Upper lobe of left lung (tissue), 6 donors: ENCODE measurements at places on chromosomes 6 and 20. TPM values are rescaled to one million over a fixed set of nuclear protein-coding genes. Genes with fewer than 3 reads are reported as not detected.

DNA sequence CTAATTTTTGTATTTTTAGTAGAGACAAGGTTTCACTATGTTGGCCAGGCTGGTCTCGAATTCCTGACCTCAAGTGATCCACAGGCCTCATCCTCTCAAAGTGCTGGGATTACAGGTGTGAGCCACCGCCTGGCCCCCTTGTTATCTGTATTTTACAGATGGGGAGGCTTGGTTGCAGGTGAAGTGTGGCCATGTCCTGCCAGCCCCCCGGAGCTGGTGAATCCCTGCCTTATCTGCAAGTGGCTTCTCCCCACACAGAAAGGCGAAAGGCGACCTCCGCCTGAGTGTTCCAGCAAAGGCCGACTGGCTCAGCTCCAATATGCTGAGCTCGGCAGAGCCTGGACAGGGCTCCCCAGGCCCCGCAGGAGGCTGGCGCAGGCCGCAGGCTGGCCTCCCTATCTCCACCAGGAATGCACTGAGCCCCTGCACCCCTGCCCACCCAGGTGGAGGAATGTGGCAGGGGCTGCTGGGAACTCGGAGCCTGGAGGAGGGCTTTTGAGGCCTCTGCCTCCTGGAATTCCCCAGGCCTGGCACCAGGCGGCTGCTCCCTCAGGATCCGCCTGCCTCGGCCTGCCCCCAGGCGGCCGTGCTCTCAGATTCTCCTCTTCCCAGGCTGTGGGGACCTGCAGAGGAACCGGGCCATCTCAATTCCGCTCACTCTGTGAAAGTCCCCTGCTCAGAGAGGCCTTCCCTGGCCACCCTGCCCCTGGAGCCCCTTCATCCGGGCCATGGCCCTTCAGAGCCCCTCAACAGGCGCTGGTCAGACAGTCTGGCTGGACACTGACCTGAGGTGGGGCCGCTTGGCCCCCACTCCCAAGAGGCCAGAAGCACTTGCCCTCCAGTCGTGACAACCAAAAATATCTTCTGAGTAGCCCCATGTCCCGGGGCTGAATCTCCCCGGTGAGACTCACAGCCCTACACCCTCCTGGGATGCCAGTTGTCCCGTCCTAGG is 9.3 kb upstream of the LAMA5 start:
- peak; percentile 67 for DNase-seq
- H3K27me3 ChIP-seq: no peaks in the 10 kb centered on the region
- H3K27ac ChIP-seq: peak overlapping the region; percentile 77
- H3K4me3 ChIP-seq: no peak overlapping the region
- H3K4me1 ChIP-seq: peaks cover 57% of the 10 kb centered on the region

GRCh38 chr20:32681175-32682084 is 7.7 kb upstream of the C20orf203 start:
- H3K27me3 ChIP-seq: no peaks in the 10 kb centered on the region
- no peak overlapping the region for H3K4me3 ChIP-seq
- no peaks in the 10 kb centered on the region for H3K36me3 ChIP-seq
- no peak for DNase-seq
- H3K27ac ChIP-seq: peak overlapping the region; percentile 16

GRCh38 chr20:16587066-16587465 is 13.8 kb upstream of the KIF16B start:
- H3K27ac ChIP-seq: no peak overlapping the region
- H3K36me3 ChIP-seq: no peaks in the 10 kb centered on the region
- H3K4me1 ChIP-seq: no peaks in the 10 kb centered on the region
- DNase-seq: no peak

DNA sequence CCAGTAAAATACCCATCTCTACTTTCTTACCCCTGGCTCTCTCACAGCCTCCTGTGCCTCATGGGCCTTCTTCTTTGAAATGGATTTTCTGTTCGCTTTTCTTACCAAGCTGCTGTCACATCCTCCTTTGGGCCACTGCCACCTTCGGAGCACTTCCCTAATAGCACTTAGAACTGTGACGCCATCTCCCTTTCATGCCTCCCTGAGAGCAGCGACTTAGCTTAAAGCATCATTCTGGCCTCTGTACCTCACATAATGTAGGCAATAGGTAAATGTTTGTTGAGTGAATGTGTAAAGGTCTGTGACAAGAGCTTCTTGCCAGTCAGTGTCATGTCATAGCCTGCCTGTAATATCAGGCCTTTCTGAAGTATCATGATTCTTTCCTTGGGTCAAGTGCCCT is 78.8 kb downstream of the ADGRG6 start:
- no peak for DNase-seq
- no peak overlapping the region for H3K4me3 ChIP-seq
- H3K27me3 ChIP-seq: no peaks in the 10 kb centered on the region
- no peaks in the 10 kb centered on the region for H3K36me3 ChIP-seq
- H3K4me1 ChIP-seq: peaks cover 21% of the 10 kb centered on the region

GRCh38 chr20:51337126-51337805 is 205.3 kb downstream of the NFATC2 start:
- DNase-seq: no peak
- H3K27ac ChIP-seq: no peak overlapping the region

- no peaks in the 10 kb centered on the region for H3K27me3 ChIP-seq
- DNase-seq: peak; percentile 56
- no peak overlapping the region for H3K4me3 ChIP-seq
- peaks cover 22% of the 10 kb centered on the region for H3K36me3 ChIP-seq
- H3K4me1 ChIP-seq: no peaks in the 10 kb centered on the region
These were observed 7.7 kb upstream of the CDK5RAP1 start for GRCh38 chr20:33408716-33409654.

DNA sequence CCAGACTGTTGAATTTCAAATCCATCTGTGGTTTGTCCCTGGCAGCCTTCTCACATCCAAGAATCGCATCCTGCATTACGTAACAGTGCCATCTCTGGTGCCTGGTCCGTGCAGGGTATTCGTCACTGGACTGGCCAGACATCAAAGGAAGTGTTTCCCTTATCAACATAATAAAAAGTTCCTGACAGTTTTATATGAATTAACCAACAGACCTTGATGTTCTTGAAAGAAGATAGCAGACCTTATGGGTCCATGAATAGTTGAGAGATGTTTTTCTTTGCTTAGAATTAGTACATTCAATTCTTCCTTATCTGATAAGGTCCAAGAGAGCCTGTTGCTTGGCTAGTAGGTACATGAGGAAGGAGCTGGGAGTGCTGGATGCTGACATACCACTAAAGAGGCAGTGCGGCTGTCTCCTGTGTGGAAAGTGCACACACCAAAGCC is 77.6 kb downstream of the PHACTR2 start:
- no peak overlapping the region for H3K4me3 ChIP-seq
- no peak overlapping the region for H3K27ac ChIP-seq
- H3K36me3 ChIP-seq: peaks cover 8% of the 10 kb centered on the region
- no peaks in the 10 kb centered on the region for H3K27me3 ChIP-seq
- H3K4me1 ChIP-seq: peaks cover 36% of the 10 kb centered on the region
- no peak for DNase-seq

- DNase-seq: no peak
- no peaks in the 10 kb centered on the region for H3K36me3 ChIP-seq
- H3K4me3 ChIP-seq: no peak overlapping the region
- H3K27ac ChIP-seq: no peak overlapping the region
- H3K4me1 ChIP-seq: peaks cover 28% of the 10 kb centered on the region
These were observed 15.2 kb downstream of the DEF6 start for GRCh38 chr6:35312807-35313206.

DNA sequence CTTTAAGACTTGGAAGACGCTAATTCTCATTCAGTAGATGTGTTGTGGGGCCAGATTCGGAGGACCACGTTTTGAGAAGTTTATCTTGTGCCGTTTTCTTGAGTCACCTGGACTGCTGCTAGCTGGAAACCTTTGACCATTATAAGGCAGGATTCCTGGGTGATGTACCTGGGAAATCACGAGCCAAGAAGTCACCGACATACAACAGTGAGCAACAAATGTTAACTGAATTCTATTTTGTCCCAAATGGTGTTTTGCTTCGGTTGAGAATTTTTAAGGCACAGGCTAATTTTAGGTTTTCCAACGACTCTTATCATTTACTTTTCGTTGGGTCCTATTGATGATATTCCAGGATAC is 93.4 kb upstream of the BTN3A2 start:
- H3K27me3 ChIP-seq: no peaks in the 10 kb centered on the region
- H3K4me1 ChIP-seq: peaks cover 11% of the 10 kb centered on the region
- peak overlapping the region; percentile 91 for H3K27ac ChIP-seq
- no peak for DNase-seq
- H3K36me3 ChIP-seq: no peaks in the 10 kb centered on the region

DNA sequence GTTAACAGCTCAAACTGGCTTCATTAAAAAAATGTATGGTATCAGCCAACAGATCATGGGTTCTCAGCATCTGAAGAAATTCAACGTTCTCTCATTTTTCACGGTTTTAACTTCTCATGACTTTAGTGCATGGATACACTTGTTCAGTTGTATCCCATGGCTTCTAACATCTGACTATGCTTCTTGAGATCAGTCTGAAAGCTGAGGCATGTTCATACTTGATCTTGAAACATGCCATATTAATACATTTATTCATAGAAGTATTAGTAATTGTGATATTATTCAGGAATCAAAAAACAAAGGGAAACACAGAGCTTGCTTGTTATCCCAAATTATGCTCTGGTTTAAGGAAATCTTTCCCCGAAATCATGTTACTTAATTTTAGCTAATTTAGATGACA is 649.4 kb downstream of the PRKN start:
- no peaks in the 10 kb centered on the region for H3K4me1 ChIP-seq
- no peaks in the 10 kb centered on the region for H3K36me3 ChIP-seq
- no peak for DNase-seq
- H3K4me3 ChIP-seq: no peak overlapping the region

DNA sequence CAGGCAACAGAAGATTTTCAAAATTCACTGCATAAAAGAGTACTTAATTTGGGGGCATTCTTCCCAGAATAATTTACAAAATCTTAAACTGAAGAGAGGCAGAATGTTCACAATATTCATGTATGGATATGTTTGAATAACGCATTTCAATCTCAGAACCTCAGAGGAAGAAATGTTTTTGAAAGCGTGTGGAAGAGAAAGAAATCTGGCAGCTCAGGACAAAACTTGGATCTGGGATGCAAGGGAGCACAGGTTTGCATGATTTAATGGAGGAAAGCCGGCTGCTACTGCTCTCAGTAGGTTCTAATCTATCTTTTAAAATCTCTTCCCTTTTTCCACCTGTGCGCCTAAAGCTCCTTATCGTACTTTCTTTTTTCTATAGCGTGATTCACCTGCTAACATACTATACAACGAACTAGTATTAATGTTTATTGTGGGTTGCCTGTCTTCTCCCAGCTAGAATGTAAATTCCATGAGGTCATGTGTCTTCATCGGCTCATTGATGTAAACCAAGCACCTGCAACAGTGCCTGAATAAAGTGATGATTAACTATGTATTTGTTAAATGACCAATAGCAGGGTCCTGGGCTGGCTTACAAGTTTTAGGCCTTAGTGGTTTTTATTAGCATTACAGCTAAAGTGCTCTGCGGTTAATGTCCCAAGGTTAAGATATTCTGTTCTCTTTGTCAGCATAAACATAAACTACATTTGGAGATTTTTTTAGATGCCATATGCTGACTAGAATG is 15.3 kb downstream of the PRL start:
- no peak overlapping the region for H3K27ac ChIP-seq
- no peak for DNase-seq
- H3K4me3 ChIP-seq: no peak overlapping the region
- H3K36me3 ChIP-seq: no peaks in the 10 kb centered on the region
- H3K27me3 ChIP-seq: no peaks in the 10 kb centered on the region

DNA sequence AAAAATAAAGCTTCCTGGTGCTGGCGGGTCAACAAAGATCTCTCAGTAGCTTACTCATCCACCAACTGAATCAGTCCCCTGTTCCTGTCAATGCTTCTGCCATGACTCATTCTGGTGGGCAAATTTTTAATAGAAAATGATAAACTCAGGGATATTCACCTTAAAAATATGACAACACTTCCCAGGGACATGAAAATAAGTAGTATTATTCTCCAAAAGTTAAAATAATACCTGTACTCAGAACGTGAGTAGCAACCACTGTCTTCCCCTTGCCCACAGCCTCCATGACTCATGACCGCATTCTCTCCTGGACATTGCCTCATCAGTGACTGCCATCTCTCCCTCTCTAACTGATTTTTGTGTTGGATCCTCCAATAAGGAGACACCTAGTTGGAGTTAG is 552.3 kb downstream of the KIF16B start:
- no peaks in the 10 kb centered on the region for H3K4me1 ChIP-seq
- no peak overlapping the region for H3K4me3 ChIP-seq
- no peaks in the 10 kb centered on the region for H3K36me3 ChIP-seq
- no peak overlapping the region for H3K27ac ChIP-seq

DNA sequence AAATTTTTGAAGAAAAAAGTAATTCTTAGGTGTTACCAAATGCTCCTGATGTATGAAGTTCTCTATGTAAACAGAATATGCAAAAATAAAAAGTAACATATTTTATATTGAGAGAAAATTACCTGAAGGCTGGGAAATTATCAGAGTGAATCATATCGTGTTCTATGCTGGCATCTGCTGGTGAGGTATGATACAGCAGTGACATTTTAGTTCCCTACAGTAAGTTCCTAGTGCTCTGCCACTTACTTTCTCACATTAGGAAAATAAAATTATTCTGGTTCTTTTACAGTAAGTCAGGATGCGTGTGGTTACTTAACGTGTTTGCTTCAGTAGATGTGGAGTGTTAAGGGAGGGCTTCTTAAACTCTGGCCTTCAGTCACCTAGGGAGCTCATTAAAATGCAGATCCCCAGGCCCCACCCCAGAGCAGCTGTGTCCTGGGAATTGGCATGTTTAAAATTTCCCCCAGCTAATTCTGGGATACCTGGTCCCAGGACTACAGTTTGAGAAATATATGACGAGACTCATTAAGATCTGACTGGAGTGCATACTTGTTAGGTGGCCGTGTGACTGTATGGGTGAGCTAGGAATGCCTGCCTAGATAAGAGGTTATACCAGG is 3.2 kb downstream of the ACTR5 start:
- H3K27me3 ChIP-seq: no peaks in the 10 kb centered on the region
- H3K4me3 ChIP-seq: no peak overlapping the region
- no peak overlapping the region for H3K27ac ChIP-seq
- no peak for DNase-seq
- peaks cover 43% of the 10 kb centered on the region for H3K36me3 ChIP-seq
- H3K4me1 ChIP-seq: peaks cover 13% of the 10 kb centered on the region

- DNase-seq: no peak
- no peak overlapping the region for H3K27ac ChIP-seq
- no peak overlapping the region for H3K4me3 ChIP-seq
- H3K36me3 ChIP-seq: no peaks in the 10 kb centered on the region
- no peaks in the 10 kb centered on the region for H3K27me3 ChIP-seq
These were observed 113.4 kb downstream of the DACT2 start for GRCh38 chr6:168206186-168206585.

- peaks cover 40% of the 10 kb centered on the region for H3K36me3 ChIP-seq
- no peak overlapping the region for H3K4me3 ChIP-seq
- no peak overlapping the region for H3K27ac ChIP-seq
- no peaks in the 10 kb centered on the region for H3K27me3 ChIP-seq
- peaks cover 22% of the 10 kb centered on the region for H3K4me1 ChIP-seq
These were observed 34.2 kb upstream of the C20orf203 start for GRCh38 chr20:32707691-32708581.

Gene KCNQ2
- not detected for total RNA-seq

Gene FAM184A
- 75.4 TPM for total RNA-seq

Gene MYB
- 5.0 TPM for total RNA-seq

Gene MRAP2
- total RNA-seq: 0.40 TPM

Gene FILIP1
- 31.4 TPM for total RNA-seq

Gene CENPB
- total RNA-seq: 56.6 TPM

Gene PPP1R16B
- total RNA-seq: 16.8 TPM

Gene CNR1
- total RNA-seq: 8.7 TPM

Gene NHLRC1
- 4.1 TPM for total RNA-seq

Gene SEC63
- total RNA-seq: 86.0 TPM

Gene PACRG
- 3.1 TPM for total RNA-seq

Gene PHACTR1
- 80.3 TPM for total RNA-seq

Gene FHL5
- 25.8 TPM for total RNA-seq

Gene FAM83C
- not detected for total RNA-seq
